Stimulated activated CD4-positive, alpha-beta T cell treated with anti-CD3 and anti-CD28 coated beads, Interleukin-2, amount 100 ng/mL, for 4 hours (primary cell): ENCODE measurements at places on chromosomes 2 and 18.

- no peak for DNase-seq
Observed at GRCh38 chr2:17303521-17303920, 214.7 kb downstream of the RAD51AP2 start.

DNA sequence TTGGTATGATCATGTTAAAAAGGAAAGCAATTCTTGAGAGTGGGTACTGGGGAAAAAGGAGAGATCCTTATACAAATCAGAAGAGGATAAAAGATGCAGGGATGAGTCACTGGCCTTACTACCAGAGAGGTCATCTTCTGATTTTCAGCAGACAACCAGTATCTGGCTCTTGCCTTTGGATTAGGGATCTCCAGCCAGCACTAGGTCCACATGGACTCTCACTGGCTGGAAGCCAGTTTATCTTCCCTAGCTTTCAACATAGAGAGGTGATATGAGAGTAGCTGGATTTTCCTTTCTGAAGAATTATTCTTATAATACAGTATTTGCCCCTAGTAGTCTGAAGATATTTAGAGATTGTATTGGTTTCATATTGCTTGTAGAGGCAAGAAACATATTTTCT lies 30.2 kb downstream of the CERKL start:
- no peak for DNase-seq

- no peak for DNase-seq
Observed at GRCh38 chr2:71154798-71155197, 24.4 kb downstream of the MPHOSPH10 start.

DNA sequence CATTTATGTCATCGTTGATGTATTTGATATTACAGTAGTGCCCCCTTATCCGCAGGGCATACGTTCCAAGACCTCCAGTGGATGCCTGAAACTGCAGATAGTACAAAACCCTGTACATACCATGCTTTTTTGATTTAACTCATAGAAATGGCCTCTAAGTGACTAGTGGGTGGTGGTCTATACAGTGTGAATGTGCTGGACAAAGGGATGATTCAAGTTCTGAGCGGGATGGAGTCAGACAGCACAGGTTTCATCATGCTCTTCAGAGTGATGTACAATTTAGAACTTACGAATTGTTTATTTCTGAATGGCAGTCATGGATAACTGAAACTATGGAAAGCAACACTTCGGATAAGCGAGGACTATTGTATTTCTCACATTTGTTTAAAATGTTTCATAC lies 473.1 kb upstream of the FANCL start:
- no peak for DNase-seq

DNA sequence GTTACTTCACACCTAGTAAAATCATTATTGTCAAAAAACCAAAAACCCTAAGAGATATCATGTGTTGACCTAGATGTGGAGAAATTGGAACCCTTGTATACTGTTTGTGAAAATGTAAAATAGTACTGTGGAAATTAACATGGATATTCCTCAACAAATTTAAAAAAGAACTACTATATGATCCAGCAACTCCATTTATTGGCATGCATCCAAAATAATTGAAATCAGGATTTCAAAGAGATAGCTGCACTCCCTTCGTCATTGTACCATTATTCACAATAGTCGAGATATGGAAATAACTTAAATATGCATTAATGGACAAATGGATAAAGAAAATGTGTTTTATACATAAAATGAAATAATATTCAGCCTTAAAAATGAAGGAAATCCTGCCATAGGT lies 105.3 kb upstream of the ZC3H15 start:
- DNase-seq = no peak

GRCh38 chr2:177876950-177877349 lies 195.6 kb downstream of the PDE11A start:
- DNase-seq = no peak
